ENCODE measurements at places on chromosomes 5 and 9. TPM values are rescaled to one million over a fixed set of nuclear protein-coding genes. Genes with fewer than 3 reads are reported as not detected.

The PHYHD1 gene
- not detected for polyA plus RNA-seq

The DNAJC21 gene
- polyA plus RNA-seq, result 9.7 TPM

The ZNF454 gene
- 0.15 TPM for polyA plus RNA-seq

The COL5A1 gene
- 26.4 TPM for polyA plus RNA-seq

The TEX48 gene
- 0.46 TPM for polyA plus RNA-seq

The PRXL2C gene
- polyA plus RNA-seq, result 8.7 TPM

DNA sequence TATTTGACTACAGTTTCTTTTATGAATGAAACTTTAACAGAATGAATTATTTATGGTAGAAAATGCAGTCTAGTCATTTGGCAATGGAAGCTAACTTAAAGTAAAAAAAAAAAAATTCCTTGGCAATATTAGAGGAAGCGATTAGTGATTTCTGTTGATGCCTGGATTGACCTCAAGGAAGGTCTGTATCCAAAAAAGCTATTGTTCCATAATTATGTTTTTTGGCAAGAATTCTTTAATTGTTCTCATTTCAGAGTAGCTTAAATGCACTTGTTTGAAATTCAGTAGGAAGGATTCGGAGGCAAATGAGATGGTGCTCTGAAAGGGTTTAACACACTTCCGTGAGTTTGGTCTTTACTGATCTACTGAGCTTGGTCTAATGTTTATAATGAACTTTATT lies 61.8 kb downstream of the ITGA1 start:
- no peak for DNase-seq

GRCh38 chr5:38555354-38556087 lies 925 bp downstream of the LIFR start:
- no peak for DNase-seq

DNA sequence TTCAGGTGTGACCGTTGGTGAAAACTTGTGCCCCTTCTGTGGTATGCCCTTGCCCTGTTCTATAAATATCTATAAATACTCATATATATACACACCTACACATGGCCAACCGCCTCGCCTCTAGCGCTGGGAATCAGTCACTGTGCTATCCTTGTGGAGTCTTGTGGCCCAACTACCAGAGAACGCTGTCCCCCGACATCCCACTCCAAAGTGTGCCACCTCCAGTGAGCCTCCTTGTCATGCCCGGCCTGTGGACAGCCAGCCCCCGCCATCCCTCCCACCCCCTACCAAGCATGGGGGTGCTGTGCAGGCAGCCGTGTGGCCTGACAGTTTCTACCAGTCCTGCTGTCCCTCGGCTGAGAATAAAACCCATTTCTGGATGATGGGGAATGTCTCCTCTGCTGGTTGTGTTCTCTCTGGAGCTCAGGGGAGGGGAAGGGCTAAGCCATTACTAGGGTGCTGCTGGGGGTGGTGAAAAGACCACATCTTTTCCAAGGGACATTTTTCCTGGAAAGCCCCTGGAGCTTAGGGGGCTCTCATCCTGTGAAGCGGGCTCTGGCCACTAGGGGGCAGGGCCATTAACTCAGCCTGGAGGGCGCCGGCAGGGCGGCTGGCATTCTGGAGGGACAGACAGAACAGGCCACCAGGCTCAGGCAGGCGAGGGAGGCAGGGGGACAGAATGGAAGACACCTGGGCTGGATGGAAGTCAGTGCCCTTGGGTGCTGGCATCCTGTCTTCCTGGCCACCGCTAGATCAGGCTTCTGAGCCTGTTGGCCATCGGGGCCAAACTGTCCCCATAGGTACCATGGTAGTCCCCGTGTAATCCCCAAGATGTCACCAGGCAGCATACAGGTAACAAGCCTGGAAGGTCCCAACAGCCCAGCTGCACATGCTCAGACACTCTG lies 20.7 kb downstream of the GOLGA2 start:
- DNase-seq, result peak; percentile 93

GRCh38 chr9:32524892-32525708 lies 896 bp downstream of the RIGI start:
- no peak for DNase-seq

DNA sequence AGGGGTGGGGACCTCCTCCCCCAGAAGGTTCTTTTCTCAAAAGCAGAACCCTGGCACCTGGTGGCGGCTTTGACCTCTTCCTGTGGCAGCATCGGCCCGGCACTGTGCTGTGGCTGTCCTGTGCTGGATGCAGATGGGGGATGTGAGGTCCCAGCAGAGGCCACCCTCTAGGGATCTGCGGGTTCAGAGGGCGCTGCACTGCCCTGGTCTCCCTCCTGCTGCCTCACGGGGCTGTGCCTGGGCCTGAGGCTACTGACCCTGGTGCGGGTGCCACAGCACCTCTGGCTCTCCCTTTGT lies 76.6 kb upstream of the CACNA1B start:
- no peak for DNase-seq

DNA sequence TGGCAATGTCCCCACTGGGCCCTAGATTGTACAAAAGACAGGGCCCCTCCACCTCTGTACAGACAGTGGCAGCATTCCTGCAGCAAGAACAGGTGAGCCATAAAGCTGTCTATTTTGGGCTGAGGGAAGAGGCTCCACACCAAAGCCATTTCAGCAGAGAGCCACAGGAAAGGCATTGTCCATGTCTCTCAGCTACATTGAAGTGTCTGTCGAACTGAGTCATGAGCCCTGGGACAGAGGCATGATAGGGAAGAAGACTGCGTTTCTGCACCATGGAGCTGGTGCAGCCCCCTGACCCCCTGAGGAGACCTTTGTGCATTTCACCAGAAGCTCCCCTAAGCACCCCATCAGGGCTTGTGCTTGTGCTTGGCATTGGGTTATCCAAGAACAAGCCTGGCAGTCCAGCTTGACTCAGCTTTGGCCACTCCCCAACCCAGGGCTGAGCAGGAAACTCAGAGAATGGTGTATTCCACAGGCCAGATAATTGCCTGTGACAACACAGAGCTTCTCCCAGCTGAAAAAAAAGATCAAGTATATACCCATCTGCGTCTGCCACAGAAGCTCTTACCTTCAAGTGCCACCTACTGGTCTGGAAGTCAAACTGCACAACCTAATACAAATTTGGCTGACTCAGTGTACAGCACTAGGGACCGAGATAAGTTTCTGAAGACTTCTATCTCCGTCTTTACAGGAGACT lies 5.9 kb upstream of the FRMD3 start:
- DNase-seq, result peak; percentile 56

DNA sequence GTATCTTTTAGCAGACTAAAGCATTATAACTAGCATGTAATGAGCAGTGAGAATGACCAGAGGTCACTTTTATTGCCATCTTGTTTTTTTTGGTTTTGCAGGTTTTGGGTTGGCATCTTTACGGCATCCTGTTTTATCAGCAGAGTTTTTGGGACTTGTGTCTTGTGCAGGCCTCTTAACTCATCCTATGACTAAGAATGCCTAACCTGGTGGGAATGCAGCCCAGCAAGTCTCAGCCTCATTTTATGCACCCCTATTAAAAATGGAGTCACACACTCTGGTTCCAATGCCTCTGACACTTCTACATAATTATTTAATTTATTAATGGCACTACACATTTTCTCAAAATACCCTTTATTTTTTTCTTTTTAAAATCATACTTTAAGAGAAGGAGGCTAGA lies 726.5 kb upstream of the RIOK2 start:
- DNase-seq, result no peak

- no peak for DNase-seq
Measured at GRCh38 chr5:81044868-81045267, 84.7 kb downstream of the RASGRF2 start.

DNA sequence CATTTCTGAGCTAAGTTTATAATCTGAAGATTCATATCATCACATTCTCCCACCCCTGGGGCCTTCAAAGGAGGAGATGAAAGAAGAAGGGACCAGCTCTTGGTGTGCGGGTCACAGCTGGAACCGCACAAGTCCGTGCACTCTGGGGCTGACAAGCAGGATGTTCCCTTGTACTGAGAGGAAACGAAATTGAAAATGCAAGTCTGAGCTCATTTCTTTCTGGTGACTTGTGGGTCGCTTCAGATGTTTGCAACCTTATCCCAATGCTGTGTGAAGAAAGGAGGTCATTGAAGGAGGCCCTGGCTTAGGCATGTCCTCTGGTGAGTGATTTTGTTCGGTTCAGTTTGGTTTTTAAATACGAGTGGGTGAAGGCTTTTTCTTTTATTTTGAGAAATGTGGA lies 59.6 kb downstream of the C9orf152 start:
- no peak for DNase-seq

DNA sequence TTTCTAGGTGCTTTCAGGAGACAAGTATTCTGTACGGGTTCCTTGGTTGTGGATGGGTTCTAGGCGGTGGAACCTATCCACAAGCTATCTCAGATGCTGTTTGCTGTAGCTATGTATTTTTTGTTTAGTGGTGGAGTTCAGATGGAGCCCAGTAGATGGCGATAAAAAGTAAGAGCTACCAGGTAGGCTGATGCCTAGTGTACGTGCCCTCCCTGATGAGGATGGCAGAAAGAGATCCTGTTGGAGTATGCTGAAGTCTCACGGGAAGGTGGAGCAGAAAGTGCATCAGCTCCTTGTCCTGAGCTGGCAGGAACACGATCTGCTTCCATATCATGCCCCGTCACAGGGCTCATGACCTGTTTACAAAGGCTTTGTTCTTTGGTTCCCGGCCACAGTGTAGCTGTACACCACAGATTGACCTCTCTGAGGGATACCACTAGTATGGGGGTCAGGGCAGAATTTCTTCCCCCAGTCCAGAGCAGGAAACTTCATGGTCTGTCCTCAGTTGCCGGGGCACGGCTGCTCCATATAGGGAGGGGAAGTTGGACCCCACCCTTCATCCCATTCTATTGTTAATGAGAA lies 12.6 kb upstream of the UGT3A2 start:
- DNase-seq, result peak; percentile 75

DNA sequence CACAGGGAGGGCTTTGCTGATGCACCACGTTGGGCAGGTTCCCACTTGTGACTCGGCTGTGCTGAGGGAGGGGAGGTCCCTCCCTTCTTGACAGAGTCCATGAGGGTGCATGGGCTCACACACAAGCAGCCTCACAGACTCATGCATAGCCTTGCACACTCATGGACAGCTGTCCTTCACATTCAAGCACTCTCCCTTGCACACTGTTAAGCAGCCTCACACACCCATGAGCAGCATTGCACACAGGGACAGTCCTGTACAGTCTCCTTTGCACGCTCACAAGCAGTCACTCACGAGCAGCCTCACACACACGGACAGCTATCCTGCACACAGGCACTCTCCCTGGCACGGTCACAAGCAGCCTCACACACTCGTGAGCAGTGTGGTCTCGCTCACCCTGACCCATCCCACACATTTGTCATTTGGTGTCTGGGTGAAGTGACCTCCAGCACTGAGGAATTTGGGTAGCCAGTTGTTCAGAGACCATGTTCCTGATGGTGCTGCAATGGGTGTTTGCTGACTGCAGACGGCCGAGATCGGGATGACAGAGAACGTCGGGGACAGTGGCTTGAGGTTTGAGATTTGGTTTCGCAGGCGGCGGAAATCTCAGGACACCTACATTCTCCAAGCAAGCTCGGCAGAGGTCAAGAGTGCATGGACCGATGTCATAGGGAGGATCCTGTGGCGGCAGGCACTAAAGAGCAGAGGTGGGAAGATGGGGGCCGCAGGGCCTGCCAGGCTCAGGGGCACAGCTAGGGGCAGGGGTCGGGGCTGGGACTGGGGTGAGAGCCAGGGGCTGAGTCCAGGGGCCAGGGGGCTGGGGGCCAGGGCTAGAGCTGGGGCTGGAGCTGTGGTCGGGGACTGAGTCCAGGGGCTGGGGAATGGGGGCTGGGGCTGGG lies 17.7 kb upstream of the LRRC14B start:
- no peak for DNase-seq

- DNase-seq, result peak; percentile 35
Measured at GRCh38 chr9:112487799-112488340, 1.2 kb downstream of the KIAA1958 start.

DNA sequence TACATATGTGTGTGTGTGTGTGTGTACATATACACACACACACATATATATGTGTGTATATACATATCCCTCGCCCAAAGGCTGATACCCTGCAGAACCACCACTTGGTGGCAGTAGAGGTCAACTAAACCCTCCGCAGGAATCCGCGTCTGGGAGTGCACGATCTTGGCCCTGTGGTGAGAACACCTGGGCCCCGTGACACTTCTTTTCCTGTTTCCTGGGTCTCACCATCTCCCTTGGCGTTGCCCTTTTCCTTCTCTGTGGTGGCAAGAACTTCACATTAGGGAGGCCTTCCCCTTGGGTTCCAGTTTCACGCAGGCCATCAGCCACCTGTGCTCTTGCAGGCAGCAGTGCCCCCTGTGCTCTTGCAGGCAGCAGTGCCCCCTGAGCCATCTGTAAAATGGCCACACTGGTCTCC lies 8.2 kb downstream of the IL9 start:
- peak; percentile 78 for DNase-seq

DNA sequence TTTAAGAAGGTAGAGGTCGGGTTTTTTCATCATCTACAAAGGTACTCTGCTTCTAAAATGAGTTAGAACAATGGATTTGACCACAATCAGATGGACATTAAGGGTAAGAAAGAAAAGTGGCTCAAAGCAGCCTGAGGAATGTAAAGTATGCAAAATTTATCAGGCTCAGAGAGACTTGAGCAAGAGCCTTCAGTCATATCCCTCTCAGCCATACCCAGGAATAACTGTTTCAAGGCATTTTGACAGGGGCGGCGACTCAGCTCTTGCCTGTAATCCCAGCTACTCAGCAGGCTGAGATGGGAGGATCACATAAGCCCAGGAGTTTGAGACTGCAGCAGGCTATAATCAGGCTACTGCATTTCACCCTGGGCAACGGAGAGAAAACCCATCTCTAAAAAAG lies 38.8 kb upstream of the ANXA2R start:
- no peak for DNase-seq

DNA sequence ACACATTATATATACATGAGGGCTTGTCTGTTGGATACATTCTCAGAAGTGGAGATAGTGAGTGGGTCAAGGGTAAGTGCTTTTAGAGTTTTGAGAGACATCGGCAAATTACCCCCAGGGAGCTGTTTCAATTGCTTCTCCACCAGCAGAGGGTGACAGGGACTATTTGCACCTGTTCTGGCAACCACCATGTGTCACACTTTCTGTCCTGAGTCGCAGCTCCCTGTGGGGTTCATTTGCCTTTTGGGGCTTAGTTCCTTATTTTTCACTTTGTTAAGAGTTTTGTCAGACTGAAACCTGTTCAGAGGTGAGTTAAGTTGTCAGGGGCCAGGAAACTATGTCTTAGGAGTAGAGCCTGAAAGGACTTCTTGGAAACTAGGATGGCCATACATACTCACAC lies 20.1 kb upstream of the SLC36A1 start:
- DNase-seq, result no peak

GRCh38 chr9:132000659-132001058 lies 79.0 kb downstream of the MED27 start:
- no peak for DNase-seq

Measured in SK-N-SH (cell line).